ENCODE measurements at places on chromosomes 3 and 15.

- no peak for DNase-seq
These were observed 45.5 kb downstream of the TEX9 start for GRCh38 chr15:56410721-56411120.

DNA sequence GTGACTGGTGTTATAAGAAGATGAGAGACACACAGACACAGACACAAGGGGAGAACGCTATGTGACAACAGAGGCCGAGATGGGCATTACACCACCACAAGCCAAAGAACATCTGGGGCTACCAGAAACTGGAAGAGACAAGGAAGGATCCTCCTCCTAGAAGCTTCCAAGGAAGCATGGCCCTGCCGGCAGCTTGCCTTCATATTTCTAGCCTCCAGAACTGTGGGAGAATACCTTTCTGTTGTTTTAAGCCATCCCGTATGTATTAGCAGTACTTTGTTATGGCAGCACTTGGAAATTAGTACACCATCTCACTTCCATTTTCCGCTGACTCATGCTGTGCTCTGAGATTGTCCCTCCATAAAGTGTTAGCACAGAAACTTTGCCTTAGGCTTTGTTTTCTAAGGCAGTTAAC, 38.7 kb upstream of the CA12 start:
- no peak for DNase-seq

DNA sequence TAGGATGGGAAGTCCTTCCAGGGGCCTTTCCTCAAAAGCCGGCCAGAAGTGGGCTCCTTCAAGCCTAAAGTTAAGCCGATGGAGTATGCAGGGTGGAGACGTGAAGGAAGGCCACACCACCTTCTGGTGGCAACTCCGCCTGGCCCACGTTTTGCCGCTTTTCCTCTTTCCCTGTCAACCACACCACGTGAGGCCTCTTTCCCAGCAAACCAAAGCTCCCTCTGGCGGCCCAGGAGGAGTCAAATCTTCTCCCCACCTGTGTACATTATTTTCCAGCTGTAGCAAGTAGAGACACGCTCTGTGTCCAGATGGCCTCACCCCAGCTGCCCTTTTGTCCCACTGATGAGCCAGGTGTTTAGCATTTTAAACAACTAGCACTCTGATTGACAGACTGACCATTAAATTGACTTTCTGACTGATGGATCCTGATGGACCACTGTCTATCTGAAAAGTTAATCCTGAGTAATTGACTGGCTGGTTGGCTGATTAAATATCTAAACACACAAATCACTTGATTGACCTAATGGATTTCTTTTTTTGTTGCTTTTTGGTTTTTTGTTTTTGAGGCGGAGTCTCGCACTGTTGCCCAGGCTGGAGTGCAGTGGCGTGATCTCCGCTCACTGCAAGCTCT, 59.6 kb upstream of the ZBTB38 start:
- DNase-seq = no peak

GRCh38 chr3:128873244-128874022, 6.0 kb upstream of the ACAD9 start:
- DNase-seq = no peak

Data from T-helper 2 cell (primary cell).